ENCODE measurements at places on chromosomes 12 and 14. TPM values are rescaled to one million over a fixed set of nuclear protein-coding genes. Genes with fewer than 3 reads are reported as not detected.
A peak's percentile ranks its signal among the peaks of the same experiment; 100 is the strongest.

ABCD2 gene
- total RNA-seq = 5.0 TPM

PLEK2 gene
- total RNA-seq = 2.6 TPM

DTX1 gene
- total RNA-seq = 12.4 TPM

DNA sequence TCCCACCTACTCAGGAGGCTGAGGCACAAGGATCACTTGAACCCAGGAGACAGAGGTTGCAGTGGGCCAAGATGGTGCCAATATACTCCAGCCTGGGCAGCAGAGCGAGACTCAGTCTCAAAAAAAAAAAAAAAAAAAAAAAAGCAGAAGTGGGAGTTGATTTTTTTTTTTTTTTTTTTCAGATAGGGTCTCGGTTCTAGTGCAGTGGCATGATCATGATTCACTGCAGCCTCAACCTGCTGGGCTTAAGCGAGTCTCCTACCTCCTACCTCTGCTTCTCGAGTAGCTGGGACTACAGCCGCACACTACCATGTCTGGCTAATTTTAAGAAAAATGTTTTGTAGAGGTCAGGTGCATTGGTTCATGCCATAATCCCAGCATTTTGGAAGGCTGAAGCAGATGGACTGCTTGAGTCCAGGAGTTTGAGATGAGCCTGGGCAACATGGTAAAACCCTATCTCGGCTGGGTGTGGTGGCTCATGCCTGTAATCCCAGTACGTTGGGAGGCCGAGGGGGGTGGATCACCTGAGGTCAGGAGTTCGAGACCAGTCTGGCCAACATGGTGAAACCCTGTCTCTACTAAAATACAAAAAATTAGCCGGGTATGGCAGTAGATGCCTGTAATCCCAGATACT, 16.3 kb upstream of the HSP90AA1 start:
- no peaks in the 10 kb centered on the region for H3K4me1 ChIP-seq
- H3K4me3 ChIP-seq = no peak overlapping the region
- H3K27ac ChIP-seq = no peak overlapping the region
- no peak for DNase-seq

- H3K4me3 ChIP-seq = no peak overlapping the region
- no peaks in the 10 kb centered on the region for H3K27me3 ChIP-seq
- H3K36me3 ChIP-seq = peaks cover 24% of the 10 kb centered on the region
These were observed 21.9 kb downstream of the YBX3 start for GRCh38 chr12:10701131-10701681.

- no peak for DNase-seq
- no peak overlapping the region for H3K4me3 ChIP-seq
- no peaks in the 10 kb centered on the region for H3K36me3 ChIP-seq
- H3K4me1 ChIP-seq = no peaks in the 10 kb centered on the region
These were observed 419.7 kb downstream of the ADAMTS20 start for GRCh38 chr12:43132291-43132690.

GRCh38 chr14:49193332-49194065, 392.7 kb downstream of the RPS29 start:
- DNase-seq = no peak
- H3K4me1 ChIP-seq = no peaks in the 10 kb centered on the region
- no peak overlapping the region for H3K4me3 ChIP-seq
- peaks cover 2% of the 10 kb centered on the region for H3K27me3 ChIP-seq
- H3K36me3 ChIP-seq = no peaks in the 10 kb centered on the region
- no peak overlapping the region for H3K27ac ChIP-seq

DNA sequence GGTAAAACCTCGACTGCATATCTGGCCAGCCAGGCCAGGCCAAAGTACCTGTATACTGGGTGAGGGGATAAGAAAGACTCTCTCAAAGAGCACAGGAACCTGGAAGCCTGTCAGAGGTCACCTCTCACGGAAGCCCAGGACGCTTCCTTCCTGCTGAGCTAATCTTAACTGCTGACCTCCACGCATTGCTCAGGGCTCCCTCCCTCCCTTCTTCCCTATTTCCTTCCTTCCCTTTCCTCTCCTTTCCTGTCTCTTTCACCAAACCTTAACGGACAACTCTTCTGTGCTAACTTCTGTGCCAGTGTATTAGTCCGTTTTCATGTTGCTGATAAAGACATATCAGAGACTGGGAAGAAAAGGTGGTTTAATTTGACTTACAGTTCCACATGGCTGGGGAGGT, 14.8 kb upstream of the RNASE10 start:
- peak overlapping the region; percentile 9 for H3K4me3 ChIP-seq
- H3K27me3 ChIP-seq = no peaks in the 10 kb centered on the region
- peak overlapping the region; percentile 58 for H3K27ac ChIP-seq
- H3K36me3 ChIP-seq = no peaks in the 10 kb centered on the region
- DNase-seq = no peak
- peaks cover 68% of the 10 kb centered on the region for H3K4me1 ChIP-seq

DNA sequence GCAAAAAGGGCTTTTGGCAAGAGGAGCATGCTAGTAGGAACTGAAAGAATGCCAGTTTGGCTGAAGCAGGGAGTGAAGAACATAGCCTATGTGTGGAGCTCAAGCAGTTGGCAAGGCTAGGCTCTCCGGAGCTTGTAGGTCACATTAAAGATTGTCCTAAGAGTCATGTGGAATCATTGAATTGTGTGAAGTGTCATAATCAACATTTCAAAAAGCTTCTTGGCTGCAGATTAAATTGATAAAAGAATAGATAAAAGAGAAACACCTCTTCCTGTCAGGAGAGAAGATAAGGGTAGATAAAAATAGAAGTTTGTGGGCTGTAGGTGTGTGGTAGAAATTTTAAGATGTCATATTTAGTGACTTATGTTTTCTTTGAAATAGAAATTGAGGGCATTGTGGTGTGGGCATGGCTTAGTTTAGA, 36.1 kb downstream of the CPSF6 start:
- no peak overlapping the region for H3K4me3 ChIP-seq
- no peak for DNase-seq
- H3K4me1 ChIP-seq = peaks cover 44% of the 10 kb centered on the region
- H3K36me3 ChIP-seq = peaks cover 3% of the 10 kb centered on the region

GRCh38 chr12:74415633-74416032, 122.0 kb upstream of the ATXN7L3B start:
- peaks cover 10% of the 10 kb centered on the region for H3K27me3 ChIP-seq
- no peak overlapping the region for H3K4me3 ChIP-seq
- no peak overlapping the region for H3K27ac ChIP-seq
- no peak for DNase-seq
- no peaks in the 10 kb centered on the region for H3K4me1 ChIP-seq

GRCh38 chr14:57089901-57090300, 178.8 kb downstream of the EXOC5 start:
- H3K27me3 ChIP-seq = peaks cover 7% of the 10 kb centered on the region
- H3K4me3 ChIP-seq = no peak overlapping the region
- no peak for DNase-seq

GRCh38 chr14:71247106-71247505, 339.8 kb downstream of the PCNX1 start:
- H3K36me3 ChIP-seq = peaks cover 1% of the 10 kb centered on the region
- H3K27ac ChIP-seq = no peak overlapping the region
- H3K4me3 ChIP-seq = no peak overlapping the region
- peaks cover 17% of the 10 kb centered on the region for H3K4me1 ChIP-seq
- H3K27me3 ChIP-seq = no peaks in the 10 kb centered on the region

Measured in activated CD4-positive, alpha-beta memory T cell treated with anti-CD3 and anti-CD28 coated beads for 36 hours (primary cell).